ENCODE measurements at places on chromosomes 7 and 10.

- no peak for DNase-seq
Observed at GRCh38 chr7:22633954-22634474, 93.0 kb upstream of the IL6 start.

GRCh38 chr10:17144032-17144431, 14.4 kb upstream of the CUBN start:
- DNase-seq, result no peak

- DNase-seq, result no peak
Observed at GRCh38 chr7:13067036-13067435, 379.6 kb downstream of the ARL4A start.

GRCh38 chr10:112465299-112465883, 18.4 kb downstream of the VTI1A start:
- DNase-seq, result no peak

- DNase-seq, result no peak
Observed at GRCh38 chr7:27192546-27193334, 7.2 kb downstream of the HOXA13 start.

GRCh38 chr7:55514546-55515265, 57.6 kb downstream of the VOPP1 start:
- no peak for DNase-seq

- no peak for DNase-seq
Observed at GRCh38 chr10:43202657-43203447, 64.0 kb downstream of the RASGEF1A start.

DNA sequence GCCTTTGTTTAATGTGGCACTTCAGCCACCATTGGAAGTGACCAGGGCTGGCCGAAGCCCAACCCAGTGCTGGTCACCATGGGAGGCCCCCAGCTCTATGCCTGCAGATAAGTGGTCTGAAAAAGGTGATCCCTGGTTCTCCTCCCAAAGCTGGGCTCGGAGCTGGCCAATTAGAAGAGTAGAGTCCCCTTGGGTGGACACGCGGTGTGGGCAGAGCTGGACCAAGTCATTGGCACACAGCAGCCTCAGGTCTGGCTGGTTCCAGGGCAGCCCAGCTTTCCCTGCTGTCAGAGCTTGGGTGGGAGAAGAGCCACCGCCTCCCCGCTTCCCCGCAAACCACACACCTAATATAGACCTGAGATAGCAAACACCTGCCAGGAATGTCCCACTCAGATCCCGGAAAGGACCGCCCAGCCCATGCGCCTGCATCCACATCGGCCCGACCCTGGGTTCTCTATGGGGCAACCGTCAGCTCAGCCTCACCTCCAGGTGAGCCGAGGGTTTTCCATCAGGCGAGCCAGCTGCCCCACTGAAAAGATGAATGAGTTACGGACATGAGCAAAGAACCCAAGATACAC, 84.3 kb downstream of the TCERG1L start:
- no peak for DNase-seq

DNA sequence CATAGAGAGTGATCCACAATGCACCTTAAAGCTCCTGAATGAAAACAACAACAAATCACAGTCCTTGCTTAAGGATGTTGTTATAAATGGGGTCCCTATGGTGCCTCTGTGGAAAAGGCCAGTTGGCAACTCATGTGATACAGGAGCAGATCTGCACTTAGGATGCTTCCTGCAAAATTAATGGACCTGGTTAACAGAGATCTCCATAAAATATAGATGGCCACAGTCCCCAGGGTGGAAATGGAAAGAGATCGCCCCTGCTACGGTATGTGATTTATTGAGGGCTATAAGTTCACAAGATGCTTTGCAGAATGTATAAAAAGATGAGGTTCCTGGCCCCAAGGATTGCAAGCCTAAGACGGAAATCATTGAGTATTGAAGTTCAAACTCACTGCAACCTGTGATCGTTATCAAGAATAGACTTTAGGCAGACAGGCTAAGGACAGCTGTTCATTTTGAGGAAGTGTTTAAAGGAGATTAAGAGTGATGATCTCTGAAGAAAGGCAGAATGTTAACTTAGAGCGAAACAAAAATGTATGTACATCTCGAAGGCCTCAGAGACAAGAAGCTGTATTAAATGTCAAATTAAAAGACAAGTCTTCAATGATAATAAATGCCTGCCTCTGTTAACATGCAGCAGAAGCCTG, 174.1 kb upstream of the PLPP4 start:
- no peak for DNase-seq

GRCh38 chr10:114094795-114095194, 51.1 kb downstream of the ADRB1 start:
- DNase-seq, result no peak

- no peak for DNase-seq
Observed at GRCh38 chr10:91613411-91614187, 19.3 kb downstream of the PPP1R3C start.

GRCh38 chr10:123252779-123253178, 98.6 kb downstream of the BUB3 start:
- no peak for DNase-seq

- no peak for DNase-seq
Observed at GRCh38 chr10:102701272-102701671, 12.9 kb downstream of the ARL3 start.

GRCh38 chr7:93895859-93896600, 5.5 kb upstream of the TFPI2 start:
- DNase-seq, result no peak

DNA sequence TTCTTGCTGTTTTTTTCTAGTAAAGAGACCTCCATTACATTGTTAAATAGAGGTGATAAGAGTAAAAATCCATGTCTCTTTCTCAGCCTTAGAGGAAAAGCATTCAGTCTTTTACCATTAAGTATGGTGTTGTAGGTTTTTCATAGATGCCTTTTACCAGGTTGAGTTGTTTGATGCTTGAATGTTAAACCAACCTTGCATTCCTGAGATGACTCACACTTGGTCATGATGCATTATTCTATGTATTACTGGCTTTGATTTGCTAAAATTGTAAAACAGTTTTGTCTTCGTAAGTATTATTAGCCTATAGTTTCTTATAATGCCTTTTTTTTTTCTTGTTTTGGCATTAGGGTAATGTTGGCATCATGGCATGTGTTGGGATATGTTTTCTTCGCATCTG, 90.0 kb downstream of the ANKRD61 start:
- no peak for DNase-seq

DNA sequence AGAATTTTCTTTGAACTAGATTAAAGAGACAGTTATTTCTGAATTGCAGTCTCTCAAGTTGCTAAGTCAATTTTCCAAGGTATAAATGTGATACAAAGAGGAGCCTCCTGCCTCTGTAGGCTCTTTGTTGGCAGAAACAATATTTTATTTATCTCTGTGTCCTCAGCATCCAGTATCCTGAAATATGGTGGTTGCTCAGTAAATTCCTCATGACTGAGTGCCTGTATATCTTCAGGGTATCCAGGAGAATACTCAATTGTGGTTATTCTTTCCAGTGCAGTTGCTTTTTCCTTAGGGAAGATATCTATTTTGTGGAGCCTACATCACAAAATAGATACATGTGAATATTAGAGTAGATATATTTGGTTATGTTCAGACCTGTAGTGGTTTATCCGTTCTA, 144.8 kb upstream of the FERD3L start:
- DNase-seq, result no peak

Measured in HuH-7 (cell line).